ENCODE measurements at places on chromosomes 7 and 10. TPM values are rescaled to one million over a fixed set of nuclear protein-coding genes. Genes with fewer than 3 reads are reported as not detected.
A peak's percentile ranks its signal among the peaks of the same experiment; 100 is the strongest.

DNA sequence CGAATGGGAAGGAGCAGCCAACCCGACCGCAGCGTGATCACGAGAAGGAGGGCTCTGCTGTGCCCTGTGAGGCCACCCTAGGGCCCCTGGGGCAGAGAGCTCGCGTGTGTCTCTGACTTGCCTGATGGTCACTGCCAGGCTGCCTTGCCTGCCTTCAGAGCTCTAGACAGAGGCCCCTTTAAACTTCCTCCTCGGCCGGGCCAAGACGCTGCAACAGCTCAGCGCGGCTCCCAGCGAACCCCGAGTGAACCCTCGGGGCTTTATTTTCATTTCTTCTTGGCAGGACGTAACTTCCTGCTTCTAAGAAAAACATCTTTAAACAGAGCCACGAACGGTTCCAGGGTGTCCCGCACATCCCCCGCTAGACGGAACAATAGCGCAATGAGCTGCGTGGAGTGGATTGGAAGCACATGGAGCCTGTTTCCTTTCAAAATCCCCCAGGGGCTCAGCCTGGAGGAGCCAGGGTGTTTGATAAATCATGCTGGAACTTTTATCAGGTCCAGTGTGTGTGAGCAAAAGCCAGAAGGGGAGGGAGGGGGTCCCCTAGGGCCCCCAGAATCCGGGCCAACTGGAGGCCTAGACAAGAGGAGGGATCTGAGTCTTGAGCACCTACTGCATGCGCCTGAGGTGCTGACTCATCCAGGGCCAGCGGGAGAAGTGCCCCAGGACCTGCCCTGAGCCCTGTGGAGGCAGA lies 134.1 kb upstream of the GDF10 start:
- no peaks in the 10 kb centered on the region for H3K36me3 ChIP-seq
- peaks cover 3% of the 10 kb centered on the region for H3K27me3 ChIP-seq
- DNase-seq = peak; percentile 62
- peak overlapping the region; percentile 70 for H3K27ac ChIP-seq

DNA sequence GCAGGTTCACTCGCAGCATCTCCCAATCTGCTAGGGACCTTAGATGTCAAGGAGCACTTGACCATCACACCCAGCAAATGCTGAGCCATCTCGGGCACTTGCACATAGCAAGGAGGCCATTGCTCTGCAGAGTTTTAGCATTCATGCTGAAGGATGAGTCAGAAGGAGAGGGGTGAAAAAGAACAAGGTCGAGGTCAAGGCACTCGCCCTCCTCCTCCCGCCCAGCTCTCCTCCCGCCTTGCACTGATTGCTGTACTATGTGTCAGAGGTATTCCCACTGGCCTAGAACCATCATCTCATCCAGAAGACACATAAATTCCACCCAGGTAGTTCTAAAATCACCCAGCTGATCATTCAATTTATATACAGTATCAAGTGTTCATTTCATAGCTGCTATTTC lies 255.1 kb upstream of the SP4 start:
- H3K27me3 ChIP-seq = peaks cover 47% of the 10 kb centered on the region
- H3K36me3 ChIP-seq = no peaks in the 10 kb centered on the region
- H3K4me3 ChIP-seq = no peak overlapping the region
- no peaks in the 10 kb centered on the region for H3K4me1 ChIP-seq

- peaks cover 4% of the 10 kb centered on the region for H3K36me3 ChIP-seq
- DNase-seq = no peak
- H3K27me3 ChIP-seq = no peaks in the 10 kb centered on the region
- no peak overlapping the region for H3K27ac ChIP-seq
- H3K4me3 ChIP-seq = peak overlapping the region; percentile 81
These were observed 3.1 kb downstream of the HNRNPA2B1 start for GRCh38 chr7:26197153-26198115.

GRCh38 chr10:44980309-44981171 lies 1.9 kb upstream of the DEPP1 start:
- no peak overlapping the region for H3K4me3 ChIP-seq
- peak overlapping the region; percentile 78 for H3K27ac ChIP-seq
- H3K27me3 ChIP-seq = no peaks in the 10 kb centered on the region
- H3K36me3 ChIP-seq = no peaks in the 10 kb centered on the region

- H3K36me3 ChIP-seq = no peaks in the 10 kb centered on the region
- H3K27me3 ChIP-seq = no peaks in the 10 kb centered on the region
- H3K4me3 ChIP-seq = no peak overlapping the region
- no peak overlapping the region for H3K27ac ChIP-seq
These were observed 7.7 kb upstream of the NDST2 start for GRCh38 chr10:73819081-73819480.

Gene PKD1L1
- total RNA-seq = 0.07 TPM

Gene NEBL
- 8.5 TPM for total RNA-seq
